ENCODE measurements at places on chromosomes 1 and 21.

DNA sequence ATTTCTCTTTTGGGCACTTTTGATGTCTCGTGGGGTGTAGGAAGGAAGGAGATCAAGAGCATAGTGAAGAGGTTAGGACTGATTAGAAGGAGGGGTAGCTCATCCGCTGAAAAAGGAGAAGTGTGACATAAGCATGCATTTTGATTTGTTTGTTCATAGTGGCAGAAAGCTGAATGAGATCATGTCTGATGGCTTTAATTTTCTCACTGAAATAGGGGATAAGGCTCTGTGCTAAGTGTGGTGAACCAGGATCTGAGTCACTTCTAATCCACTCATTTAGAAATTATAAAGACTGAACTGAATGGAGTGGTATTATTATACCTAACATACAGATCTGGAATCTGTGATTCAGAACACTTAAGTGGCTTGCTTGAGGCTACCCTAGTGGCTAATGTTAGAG, 344.5 kb downstream of the PDE4B start:
- no peak for DNase-seq
- H3K4me1 ChIP-seq, result no peaks in the 10 kb centered on the region
- no peak overlapping the region for H3K27ac ChIP-seq
- no peaks in the 10 kb centered on the region for H3K36me3 ChIP-seq
- H3K4me3 ChIP-seq, result no peak overlapping the region

GRCh38 chr1:26043765-26044164, 2.2 kb downstream of the SLC30A2 start:
- H3K4me3 ChIP-seq, result no peak overlapping the region
- no peak overlapping the region for H3K27ac ChIP-seq
- DNase-seq, result no peak
- H3K27me3 ChIP-seq, result peaks cover 15% of the 10 kb centered on the region
- H3K36me3 ChIP-seq, result no peaks in the 10 kb centered on the region

GRCh38 chr1:79215311-79215710, 208.8 kb upstream of the ADGRL4 start:
- no peaks in the 10 kb centered on the region for H3K36me3 ChIP-seq
- no peak for DNase-seq
- H3K27ac ChIP-seq, result no peak overlapping the region

DNA sequence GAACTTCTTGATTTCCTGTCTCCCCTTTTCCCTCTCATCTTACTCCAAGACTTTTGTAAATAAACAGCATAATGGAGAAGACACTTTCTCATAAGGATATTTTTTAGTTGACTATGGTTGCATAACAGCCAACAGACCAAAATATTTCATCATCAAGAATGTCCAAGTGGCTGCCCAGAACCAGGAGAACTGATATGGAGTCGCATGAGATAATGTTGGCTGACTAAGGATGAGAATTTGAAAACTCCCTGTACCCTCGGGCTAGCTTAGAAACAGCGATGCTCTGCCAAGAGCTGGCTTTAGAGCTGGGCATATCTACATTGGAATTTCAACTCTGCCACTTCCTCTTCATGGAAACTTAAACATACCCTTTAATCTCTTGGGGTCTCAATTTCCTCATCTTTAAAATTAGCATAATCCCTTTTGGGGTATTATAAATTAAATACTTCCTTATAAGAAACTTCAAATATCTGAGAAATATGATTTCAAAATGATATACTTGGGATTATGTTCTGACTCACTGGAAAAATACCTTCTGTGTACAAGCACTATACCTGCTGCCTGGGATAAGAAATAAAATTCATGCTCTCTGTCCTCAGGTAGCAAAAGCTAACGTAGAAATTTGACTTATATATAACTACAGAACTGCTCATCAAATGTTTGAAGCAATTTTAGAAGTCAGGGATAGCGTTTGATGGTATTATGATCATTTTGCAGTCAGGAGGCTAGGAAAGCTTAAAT, 777.3 kb downstream of the LTN1 start:
- H3K36me3 ChIP-seq, result no peaks in the 10 kb centered on the region
- no peaks in the 10 kb centered on the region for H3K4me1 ChIP-seq
- DNase-seq, result no peak
- H3K27ac ChIP-seq, result no peak overlapping the region
- H3K27me3 ChIP-seq, result no peaks in the 10 kb centered on the region

DNA sequence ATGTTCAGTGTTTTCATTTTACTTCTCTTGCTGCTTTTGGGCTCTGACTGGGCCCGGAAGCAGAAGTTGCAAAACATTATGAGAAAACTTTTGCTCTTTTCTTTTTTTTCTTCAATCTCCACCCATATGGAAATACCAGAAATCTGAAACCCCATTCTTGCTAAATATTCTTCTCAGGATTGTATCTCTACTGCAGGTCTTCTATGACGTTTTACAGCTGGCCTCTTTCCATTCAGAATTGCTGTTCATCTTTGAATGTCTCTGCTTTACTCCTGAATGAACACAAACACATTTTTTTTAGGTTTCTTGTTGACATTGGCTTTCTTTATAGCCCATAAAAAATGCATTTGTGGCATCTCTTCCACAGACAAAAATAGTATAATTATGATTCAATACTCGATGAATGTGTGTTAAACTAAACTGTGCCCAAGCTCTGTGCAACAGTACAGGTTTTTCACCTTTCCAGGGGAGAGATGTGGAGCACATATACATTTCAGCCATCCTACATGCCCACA, 18.8 kb downstream of the PTPRC start:
- no peaks in the 10 kb centered on the region for H3K36me3 ChIP-seq
- H3K27me3 ChIP-seq, result no peaks in the 10 kb centered on the region
- peak overlapping the region; percentile 80 for H3K27ac ChIP-seq

DNA sequence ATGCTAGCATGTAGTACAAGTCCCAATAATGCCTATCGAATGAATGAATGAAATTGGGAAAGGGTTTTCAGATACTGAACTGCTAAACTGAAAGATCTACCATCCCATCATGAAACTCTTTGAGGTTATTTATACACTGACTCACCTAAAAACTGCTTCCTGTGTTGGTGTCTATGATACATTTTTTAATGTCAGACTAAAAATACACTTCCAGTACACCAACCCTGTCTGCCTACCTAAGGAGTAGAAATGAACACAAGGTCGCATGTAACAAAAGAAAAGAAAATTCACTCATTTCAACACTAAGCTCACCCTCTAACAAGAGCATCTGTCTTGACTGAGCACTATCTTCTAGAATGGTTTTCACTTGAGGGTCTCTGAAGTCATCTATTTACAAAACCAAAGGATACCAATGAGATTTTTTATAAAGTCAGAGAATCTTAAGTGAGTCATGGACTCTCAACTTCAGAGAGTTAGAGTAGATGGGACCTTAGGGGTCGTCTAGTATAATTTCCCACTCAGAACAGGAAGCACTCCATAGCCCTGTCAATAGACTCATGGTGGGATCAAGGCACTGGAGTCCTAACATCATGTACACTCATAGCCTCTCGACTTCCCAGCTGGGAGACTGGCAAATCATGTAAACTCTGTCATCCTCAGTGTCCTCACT, 53.4 kb downstream of the WLS start:
- no peaks in the 10 kb centered on the region for H3K27me3 ChIP-seq
- H3K27ac ChIP-seq, result peak overlapping the region; percentile 87
- no peak for DNase-seq

GRCh38 chr1:5886140-5886483, 106.1 kb downstream of the NPHP4 start:
- H3K36me3 ChIP-seq, result peaks cover 52% of the 10 kb centered on the region
- H3K27ac ChIP-seq, result no peak overlapping the region
- H3K4me3 ChIP-seq, result no peak overlapping the region
- no peaks in the 10 kb centered on the region for H3K27me3 ChIP-seq
- no peak for DNase-seq

DNA sequence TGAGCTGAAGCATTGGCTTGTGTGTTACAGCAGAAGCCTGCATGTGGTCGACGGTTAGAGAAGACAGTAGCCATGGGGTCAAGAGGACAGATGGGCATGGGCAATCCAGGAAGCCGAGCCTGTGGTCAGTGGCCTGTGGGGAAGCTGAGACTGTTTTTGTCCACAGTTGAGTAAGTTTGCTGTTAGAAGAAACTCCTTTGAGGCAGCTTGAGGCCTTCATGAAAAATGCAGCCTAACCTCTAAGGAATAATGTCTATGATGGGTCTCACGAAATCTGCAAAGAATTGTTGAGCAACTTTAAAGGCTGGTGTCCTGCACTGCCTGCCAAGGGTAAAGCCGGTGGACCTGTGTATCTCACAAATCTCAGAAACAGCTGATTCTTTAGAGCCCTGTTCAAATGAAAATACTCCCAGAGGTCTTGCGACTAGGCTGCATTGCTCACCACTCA, 322.4 kb downstream of the SETD4 start:
- no peaks in the 10 kb centered on the region for H3K4me1 ChIP-seq
- no peak overlapping the region for H3K27ac ChIP-seq
- no peaks in the 10 kb centered on the region for H3K27me3 ChIP-seq

DNA sequence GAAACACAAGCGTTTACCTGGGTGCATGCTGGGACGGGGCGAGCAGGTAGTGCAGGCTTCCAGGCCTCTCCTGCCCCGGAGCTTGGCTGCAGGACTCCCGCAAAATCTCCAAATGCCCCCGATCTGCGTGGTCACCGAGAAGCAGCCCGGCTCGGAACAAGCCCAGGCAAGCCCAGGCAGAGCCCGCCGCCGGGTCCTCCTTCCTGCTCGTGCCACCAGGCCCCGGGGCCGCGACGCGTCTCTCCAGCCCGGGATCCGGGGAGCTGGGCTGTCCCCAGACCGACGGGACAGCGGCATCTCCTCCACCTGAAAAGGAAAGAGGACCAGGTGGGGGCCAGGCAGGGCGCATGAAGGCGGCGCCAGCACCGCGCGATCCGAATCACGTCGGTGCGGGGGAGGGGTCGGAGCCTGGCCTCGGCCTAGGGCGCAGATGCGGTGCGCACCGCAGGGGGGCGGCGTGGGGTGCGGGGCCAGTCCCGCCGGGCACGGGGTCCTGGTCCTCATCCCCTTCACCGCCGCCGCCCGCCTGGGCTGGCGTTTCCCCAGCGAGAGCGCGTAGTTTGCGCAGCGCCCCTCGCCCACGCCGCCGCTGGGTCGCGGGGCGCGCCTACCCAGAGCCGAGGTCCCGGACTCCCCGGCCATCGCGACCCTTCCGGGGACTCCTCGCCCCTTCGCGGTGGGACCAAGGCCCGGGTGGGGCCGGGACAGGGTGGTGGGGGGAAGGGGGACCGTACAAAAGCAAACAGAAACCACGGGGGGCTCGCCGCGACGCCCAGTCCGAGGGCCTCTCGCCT, 52.4 kb upstream of the H6PD start:
- H3K27ac ChIP-seq, result peak overlapping the region; percentile 5
- H3K36me3 ChIP-seq, result no peaks in the 10 kb centered on the region
- peak; percentile 65 for DNase-seq
- H3K4me1 ChIP-seq, result peaks cover 62% of the 10 kb centered on the region
- peak overlapping the region; percentile 62 for H3K4me3 ChIP-seq

- DNase-seq, result no peak
- no peaks in the 10 kb centered on the region for H3K27me3 ChIP-seq
- H3K36me3 ChIP-seq, result no peaks in the 10 kb centered on the region
- no peak overlapping the region for H3K27ac ChIP-seq
- H3K4me1 ChIP-seq, result no peaks in the 10 kb centered on the region
Measured at GRCh38 chr1:69400128-69400527, 167.6 kb upstream of the LRRC7 start.

- H3K27me3 ChIP-seq, result no peaks in the 10 kb centered on the region
- H3K4me1 ChIP-seq, result peaks cover 100% of the 10 kb centered on the region
Measured at GRCh38 chr1:42936309-42937078, 22.2 kb downstream of the SLC2A1 start.
